ENCODE measurements at places on chromosomes 1 and 21.

- DNase-seq = peak; percentile 65
Observed at GRCh38 chr1:41484402-41485241, at the start of gene EDN2. Gene EDN2, minus strand, starts transcription at chr1:41484683. Its CDS starts 82 bp downstream, at chr1:41484601.

GRCh38 chr1:83999316-83999819, 436 bp upstream of the TTLL7 start:
- DNase-seq = no peak

DNA sequence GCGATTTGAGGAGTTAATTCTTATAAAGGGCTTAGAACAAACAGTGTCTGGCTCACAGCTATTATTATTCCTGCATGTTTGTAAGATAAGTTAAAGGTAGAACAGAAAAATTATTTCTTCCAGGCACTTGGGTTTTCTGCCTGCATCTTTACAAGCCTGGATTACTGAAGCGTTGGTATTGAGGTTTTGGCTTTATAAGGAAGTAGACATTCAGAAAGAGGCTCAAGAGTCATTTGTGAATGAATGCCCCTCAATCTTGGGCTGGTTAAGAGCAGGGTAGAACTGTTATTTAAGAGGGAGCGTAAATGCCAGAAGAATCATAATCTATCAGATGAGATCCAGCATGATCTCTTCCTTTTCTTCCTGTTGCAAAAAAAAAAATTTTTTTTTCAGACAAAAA, 77.3 kb upstream of the ARID1A start:
- no peak for DNase-seq

DNA sequence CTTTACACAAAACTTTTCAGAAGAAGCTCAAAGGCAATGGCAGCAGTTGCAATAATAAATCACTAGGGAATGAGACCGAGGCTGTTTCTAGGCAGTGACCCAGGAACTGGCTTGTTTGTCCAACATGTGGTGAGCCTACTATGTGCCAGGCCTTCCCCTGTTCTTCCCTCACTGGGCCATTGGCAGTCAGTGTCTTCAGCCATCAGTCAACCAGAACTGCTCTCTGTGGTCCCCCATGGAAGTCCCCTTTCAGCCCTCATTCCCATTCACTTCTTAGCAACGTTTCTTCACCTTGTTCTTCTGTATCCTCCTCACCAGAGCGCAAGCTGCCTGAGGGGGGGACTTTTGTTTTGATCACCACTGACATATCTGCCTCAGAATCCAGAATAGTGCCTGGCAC, 274.1 kb downstream of the RRAGC start:
- no peak for DNase-seq

DNA sequence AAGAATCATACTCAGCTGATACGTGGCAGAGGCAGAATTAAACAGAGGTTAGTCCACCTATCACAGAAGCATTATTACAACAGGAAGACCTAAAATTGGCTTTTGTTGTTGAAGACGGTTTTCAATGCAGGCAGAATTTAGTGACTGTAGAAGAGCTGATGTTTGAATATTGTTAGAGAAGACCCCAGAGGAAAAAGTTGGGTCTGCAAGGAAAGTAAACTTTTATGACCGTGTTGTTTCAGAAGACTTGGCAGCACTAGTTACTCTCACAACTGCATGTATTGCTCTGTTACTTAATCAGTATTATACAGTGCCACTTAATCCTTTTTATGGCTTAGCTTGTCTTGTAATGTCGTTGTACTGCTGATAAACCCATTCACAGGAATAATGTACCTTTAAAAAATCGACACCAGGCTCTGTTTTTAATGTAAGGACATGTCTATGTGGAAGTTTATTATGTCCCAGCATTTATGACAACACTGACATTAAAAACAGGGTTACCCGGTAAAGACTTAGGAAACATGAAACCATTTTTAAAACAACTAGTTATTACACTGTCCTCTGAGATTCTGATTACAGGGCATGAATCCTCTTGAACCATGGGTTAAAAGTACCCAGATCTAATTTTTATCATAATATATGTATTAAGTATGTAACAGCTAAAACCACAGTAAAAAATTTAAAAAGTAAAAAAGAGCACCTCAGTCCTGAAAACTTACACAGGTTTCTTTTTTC, 235.4 kb downstream of the TTLL7 start:
- DNase-seq = no peak

DNA sequence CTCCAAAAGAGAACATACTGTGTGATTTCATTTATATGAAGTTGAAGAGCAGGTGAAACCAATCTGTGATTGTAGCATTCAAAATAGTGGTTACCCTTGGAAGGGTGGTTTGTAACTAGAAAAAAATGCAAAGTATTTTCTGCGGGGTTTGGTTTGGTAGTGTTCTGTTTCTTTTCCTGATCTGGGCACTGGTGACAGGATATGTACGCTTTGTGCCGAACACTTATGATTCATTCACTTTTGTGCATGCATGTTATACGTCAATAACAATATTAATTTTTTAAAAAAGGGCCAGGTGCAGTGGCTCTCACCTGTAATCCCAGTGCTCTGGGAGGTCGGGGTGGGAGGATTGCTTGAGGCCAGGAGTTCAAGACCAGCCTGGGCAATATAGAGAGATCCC, 63.8 kb downstream of the CD34 start:
- DNase-seq = no peak

DNA sequence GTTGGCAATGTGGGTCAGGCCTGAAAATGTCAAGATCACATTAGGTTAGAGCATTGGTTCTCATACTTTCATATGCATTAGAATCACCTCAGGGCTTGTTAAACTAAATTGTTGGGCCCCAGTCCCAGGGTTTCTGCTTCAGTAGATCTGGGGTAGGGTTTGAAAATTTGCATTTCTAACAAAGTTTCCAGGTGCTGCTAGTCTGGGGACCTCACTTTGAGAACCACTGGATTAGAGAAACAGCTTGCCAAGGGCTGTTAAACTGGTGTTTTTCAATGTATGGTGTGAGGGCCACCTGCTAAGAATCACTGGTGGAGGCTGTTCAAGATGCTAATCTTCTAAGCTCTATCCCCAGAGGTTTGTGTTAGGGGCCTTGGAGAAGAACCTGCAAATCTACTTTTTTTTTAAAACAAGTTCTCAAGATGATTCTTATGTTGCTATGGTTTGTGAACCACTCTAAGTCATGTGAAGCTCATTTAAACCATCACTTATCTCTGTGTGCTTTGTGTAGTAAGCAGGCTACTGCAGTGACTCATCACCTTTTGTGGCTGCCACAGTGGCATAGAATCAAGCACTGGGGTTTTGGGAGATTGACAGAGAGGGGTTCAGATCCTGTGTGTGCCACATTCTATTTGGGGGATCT, 152.2 kb downstream of the S1PR1 start:
- peak; percentile 23 for DNase-seq

DNA sequence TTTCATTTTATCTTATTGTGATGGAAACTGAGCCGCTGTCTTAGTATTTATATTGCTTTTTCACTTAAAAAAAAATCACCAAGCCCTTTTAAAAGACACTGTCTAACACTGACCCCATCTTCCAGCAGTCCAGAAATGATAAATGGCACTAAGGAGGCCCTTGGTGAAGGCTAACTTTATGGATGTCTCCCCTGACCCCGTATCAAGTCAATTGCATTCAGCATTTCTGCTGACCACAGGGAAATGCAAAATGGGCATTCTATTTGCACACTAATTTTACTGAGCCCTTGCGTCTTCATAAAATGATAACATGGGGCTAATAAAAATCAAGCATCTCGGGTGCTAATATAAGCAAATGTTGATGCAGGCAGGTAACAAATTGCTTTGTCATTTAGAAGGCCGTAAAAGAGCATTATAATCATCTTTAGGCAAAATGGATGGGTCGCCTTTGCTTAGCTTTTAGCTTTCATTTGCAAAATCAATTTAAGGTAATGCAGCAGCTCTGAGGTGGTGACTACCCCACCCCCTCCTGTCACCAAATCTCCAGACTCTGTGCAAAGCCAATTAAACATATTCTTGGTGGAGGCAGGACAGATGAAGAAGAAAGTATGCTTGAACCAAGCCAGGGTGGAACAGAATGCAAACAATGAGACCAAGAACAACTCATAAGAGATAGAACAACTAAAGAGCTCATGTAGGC, 110.8 kb downstream of the BEND5 start:
- DNase-seq = no peak

DNA sequence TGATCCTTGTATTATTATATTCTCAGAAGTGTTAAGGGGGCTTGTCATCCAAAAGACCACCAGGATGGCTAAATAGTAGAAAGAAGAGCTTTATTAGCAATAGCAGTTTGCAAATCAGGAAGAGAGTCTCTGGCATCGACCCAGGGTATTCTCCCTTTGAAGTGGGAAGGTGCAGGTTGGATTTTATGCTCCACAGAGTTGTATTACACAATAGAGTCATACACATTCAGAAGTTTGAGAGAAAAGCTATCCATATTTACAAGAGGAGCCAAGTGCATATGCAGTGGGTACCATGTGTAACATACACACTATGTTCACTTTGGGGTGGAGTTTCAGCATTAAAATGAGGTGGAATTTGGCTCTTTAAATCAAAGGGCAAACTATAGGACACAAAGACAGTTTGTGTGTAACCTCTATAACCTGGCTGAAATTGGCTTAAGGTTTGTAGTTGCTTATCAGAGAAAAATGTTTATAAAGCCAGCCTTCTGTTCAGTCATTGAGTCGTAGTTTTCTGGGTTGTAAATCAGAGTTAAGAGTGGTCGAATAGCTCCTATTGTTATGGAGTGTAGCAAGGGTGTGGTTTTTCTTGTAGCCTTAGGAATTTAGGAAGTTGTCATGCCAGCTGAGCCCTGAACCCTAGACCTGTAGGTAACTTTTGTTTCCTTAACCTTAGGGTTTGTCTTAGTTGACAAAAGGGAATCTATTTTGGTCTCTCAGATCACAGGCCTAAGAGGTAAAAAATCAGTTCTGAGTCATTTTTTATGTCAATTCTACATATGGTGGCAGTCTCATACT, 125.3 kb downstream of the DNM3 start:
- no peak for DNase-seq

DNA sequence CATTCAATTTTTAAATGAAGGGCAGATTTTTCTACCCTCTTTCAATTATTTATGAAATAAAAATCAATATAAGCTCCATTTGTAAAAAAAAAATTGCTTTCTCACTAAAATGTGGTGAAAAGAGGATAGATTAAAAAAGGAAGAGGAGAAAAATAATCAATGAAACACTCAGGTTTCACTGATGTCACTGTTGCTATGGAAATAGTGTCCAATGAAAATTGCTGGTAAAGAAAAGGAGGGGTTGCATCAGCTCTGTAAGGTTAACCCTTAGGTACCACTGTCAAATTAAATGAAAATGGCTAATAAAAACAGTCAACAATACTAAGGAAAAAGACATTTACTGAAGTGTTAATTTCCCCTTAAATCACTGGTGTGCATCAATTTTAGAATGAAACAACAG, 91.6 kb upstream of the TTC39A start:
- no peak for DNase-seq

GRCh38 chr1:202964791-202965410, 2.2 kb downstream of the CYB5R1 start:
- DNase-seq = peak; percentile 95

GRCh38 chr21:38077569-38077968, 161.3 kb upstream of the KCNJ6 start:
- no peak for DNase-seq

DNA sequence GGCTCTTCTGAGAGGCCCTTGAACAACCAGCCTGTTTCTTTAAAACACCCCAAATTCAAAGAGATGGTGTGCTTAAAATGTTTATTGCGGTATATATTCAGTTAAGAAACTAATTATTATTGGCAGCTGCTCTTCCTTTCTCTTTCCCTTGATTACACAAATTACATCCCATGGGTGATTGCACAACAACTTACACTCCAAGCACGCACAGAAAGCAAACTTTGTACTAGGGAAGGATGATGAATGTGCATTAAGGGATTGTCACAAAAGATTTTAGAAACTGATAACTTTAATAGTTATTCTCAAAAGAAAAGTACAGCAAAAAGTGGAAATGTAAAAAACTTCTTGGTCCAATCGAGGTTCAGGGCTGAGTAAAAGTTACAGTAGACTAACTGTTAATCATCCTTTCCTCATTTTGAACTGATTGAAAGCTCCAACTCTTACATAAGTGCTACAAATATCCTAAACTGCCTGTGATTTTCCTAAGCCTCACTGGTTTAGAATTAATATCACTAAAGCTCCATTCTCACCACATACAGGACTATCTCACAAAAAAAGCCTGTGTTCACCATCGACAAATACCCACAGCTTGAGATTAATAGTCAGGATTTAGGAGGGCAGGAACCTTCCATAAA, 153.4 kb downstream of the TTLL7 start:
- DNase-seq = no peak

DNA sequence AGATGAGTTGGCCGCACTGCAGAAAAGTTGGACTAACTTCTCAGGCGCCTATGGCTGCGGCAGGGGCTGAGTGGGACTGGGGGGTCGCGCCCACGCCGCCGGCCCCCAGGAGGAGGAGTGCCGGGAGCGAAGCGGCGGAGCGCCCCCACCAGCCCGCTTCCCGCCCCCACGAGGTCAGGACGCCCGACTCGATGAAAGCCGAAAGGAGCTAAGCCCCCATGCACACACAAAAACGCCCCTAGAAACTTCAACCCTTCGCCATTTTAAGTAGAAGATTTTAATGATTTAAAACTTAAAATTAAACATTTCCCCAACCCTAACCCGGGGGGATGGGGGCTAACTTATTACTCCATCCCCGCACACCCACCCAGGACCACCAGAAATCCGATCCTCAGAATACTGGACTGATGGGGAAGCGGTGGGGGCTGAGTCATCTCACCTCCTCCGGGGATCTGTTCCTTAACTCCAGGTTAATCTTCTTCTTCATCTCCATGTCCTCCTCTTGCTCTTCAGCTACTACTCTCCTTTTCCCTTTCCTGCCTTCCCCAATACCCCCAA, 539 bp downstream of the ANP32E start:
- no peak for DNase-seq

DNA sequence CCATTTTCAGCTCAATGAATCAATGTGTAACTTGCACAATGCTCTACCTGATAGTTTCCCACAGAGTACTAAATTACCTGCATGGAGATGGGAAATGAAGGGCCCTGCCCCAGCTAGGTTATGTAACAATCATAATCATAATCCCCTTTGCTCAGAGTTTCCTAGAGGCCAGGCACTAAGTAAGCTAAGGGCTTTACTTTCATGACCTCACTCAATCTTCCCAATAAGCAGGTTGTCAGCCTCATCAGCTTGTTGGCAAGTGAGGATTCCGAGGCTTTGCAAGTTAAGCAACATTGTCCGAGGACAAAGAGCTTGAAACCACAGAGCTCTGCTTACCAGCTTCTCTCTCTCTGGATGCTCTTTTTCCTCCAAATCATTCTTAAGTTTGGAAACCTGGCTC, 64.1 kb upstream of the NTPCR start:
- no peak for DNase-seq

DNA sequence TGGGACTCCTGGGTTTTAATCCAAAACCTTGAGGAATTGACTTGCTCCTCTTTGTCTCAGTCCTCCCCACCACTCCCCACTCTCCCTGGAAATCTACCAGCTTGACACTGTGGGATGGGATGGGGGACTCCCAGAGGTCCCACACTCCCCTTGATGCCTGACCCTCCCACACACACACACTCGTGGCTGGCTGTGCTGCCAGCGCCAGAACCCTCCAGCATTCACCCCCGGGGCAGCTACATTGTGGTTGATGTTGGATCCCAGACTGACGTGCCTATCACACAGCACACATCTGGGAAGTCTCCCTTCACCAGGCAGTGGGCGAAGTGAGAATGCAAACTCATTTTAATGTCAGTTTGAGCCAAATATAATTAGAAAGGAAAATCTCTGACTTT, 10.0 kb downstream of the KIRREL1 start:
- DNase-seq = peak; percentile 88
